Dermis blood vessel endothelial cell (primary cell): ENCODE measurements at places on chromosomes 16 and 17. TPM values are rescaled to one million over a fixed set of nuclear protein-coding genes. Genes with fewer than 3 reads are reported as not detected.

The ZNF385C gene
- not detected in 2 replicates for total RNA-seq

The MAP2K6 gene
- 4.9 and 14.2 TPM in 2 replicates for total RNA-seq

The SLFN12 gene
- total RNA-seq: 63.5 and 75.6 TPM in 2 replicates

The CES1 gene
- total RNA-seq: 0.34 TPM in 1 of 2 replicates, not detected in the other

The KRT24 gene
- not detected in 2 replicates for total RNA-seq

The CDRT15L2 gene
- not detected in 2 replicates for total RNA-seq

The CD300E gene
- total RNA-seq: not detected in 2 replicates

The ENGASE gene
- 6.8 and 19.6 TPM in 2 replicates for total RNA-seq

The KRT39 gene
- not detected in 2 replicates for total RNA-seq

The ESRP2 gene
- 3.6 and 4.1 TPM in 2 replicates for total RNA-seq

The TBC1D3K gene
- not detected in 2 replicates for total RNA-seq

The GAS2L2 gene
- total RNA-seq: 0.05 and 0.17 TPM in 2 replicates
